ENCODE measurements at places on chromosomes 4 and X.

- DNase-seq = peak; percentile 45
Measured at GRCh38 chrX:65644621-65645289, 22.7 kb upstream of the MSN start.

GRCh38 chr4:2630556-2631273 lies 94.3 kb downstream of the FAM193A start:
- DNase-seq = no peak

- no peak for DNase-seq
Measured at GRCh38 chrX:9204560-9204959, 170.6 kb upstream of the FAM9B start.

DNA sequence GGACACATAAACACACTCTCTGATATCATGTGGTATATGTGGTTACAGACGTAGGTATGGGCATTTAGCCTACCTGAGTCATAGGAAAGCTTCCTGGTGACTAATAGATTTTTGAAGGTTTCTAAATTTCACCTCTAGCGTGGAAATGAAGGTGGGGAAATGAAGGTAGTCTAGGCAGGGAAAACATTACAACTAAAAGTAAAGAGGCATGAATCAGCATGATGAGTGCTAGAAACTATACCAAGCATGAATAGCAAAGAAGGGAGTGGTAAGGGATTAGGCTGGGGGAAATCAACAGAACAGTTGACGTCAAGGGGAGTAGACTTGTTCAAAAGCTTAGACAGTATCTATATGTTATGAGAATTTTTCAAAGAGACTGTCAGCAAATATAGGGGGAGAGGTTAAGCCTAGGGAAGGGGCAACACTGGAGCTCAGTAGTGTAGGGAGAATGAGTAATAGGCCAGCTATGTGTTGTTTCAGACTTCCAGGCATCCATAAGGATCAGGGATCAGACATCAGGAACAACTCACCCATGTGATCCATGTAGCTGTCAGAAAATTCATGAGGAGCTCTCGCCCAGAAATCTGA lies 279.3 kb upstream of the DIPK2B start:
- peak; percentile 52 for DNase-seq

DNA sequence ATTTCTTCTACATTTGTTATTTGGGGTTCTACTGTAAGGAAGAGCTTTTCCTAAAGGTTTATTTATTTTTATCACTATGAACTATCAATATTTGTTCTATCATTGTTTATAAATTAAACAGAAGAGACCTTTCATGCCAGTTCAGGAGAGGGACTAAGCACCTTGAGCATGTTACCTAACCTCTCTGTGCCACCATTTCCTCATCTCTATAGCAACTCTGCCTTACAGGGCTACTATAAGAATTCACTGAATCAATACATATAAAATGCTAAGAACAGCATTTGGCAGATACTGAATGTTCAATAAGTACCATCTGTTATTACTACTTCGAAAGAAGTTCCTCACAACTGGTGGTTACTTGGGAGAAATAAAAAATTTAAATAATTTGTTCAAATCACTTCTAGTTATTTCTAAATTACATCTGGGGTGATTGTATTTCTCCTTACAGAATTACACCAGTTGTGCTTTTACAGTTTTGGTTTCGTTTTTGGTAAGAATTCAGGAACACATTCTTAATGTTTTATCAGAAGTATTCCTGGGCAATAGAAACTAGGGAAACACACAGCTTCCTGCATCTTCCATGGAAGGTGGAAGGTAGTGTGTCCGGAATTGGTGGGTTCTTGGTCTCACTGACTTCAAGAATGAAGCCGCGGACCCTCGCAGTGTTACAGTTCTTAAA lies 32.9 kb downstream of the EREG start:
- no peak for DNase-seq

DNA sequence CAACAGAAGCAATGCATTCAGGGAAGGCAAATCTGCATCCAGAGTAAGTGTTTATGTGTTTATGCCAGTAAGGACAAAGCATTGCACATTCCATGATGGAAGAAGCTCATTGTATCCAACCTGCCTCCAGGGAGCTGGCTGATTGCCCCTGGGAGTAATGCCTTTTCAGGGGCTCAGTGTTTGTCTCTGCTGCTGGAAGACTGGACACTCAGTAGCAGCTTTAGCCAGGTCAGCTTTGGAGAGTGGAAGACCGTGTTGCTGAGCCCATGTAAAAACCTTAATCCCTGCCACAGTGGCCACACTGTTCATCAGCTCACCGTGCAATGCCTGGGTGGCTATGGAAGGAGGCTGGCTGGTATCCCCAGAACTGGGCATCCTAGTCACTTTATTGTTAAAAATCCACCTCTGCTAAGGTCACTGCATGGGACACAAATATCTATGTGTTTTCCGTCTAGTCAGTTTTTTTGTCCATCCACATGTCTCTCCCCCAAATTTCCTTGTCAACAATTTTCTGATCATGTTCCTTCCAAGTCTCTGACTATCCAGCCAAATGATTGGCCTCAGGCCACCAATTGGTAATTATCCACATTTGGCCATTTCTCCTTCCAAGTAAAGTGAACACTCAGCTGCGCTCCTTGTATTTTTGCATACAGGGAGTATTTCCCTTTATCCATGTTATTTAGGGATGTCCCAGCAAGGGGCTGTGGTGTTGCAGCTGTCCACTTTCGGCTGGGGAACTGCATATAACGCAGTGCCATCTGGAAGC lies 2044.5 kb upstream of the AGA start:
- no peak for DNase-seq

DNA sequence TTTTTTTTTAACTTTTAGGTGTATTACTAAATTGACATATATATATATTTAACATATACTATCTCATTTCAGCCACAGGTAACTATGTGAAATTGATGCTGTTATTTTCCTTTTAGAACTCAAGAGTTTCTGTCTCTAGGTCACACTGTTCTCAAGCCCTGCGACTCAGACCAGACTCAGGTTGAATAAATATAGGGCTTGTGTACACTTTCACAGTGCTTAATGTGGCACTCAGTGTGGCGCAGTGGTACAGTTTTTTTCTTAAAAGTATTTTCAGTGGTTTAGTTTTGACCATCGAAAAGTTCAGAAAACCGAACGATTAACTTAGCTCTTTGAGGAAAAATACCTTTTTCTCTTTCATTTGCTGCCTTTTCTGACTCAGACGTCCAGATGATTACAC lies 24.7 kb downstream of the PACRGL start:
- no peak for DNase-seq

GRCh38 chr4:61162116-61162515 lies 38.0 kb upstream of the ADGRL3 start:
- DNase-seq = no peak

DNA sequence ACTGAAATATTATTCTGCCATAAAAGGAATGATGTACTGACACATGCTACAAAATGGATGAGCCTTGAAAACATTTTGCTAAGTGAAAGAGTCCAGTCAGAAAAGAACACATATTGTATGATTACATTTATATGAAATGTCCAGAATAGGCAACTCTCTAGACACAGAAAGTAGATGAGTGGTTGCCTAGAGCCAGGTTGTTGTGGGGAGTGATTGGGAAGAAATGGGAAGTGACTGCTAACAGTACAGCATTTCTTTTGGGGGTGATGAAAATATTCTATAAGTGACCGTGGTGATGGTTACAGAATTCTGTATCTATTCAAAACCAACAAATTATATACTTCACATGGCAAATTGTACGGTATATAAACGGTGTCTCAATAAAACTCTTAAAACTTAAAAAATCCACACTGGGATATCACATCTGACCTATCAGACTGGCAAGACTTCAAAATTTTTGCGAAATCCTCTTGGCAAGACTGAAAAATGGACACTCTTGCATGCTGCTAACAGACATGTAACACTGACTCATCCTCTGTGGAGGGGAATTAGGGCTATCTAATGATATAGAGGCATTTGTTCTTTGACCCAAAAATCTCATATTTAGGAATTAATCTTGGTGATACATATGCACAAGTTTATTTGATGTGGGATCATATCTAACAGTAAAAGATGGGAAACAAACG lies 71.8 kb downstream of the FAM13A start:
- DNase-seq = no peak

- DNase-seq = no peak
Measured at GRCh38 chr4:921830-922331, 10.2 kb downstream of the GAK start.

DNA sequence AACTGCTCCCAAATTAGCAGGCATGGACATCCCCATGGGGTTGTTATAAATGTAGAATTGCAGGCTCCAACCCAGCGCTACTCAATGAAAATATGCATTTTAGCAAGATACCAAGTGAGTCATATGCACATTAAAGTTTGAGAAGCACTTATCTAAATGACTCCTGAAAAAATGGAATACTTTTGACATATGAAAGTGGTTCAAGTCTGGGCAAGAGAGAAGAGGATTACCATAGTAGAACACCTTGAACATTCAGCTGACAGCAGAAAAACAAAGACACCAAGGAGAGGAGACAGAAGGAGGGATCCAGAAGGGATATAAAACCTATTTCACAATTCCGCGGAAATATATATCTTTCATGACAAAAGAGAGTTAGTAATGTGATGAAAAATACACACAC lies 63.2 kb upstream of the CT83 start:
- DNase-seq = no peak

DNA sequence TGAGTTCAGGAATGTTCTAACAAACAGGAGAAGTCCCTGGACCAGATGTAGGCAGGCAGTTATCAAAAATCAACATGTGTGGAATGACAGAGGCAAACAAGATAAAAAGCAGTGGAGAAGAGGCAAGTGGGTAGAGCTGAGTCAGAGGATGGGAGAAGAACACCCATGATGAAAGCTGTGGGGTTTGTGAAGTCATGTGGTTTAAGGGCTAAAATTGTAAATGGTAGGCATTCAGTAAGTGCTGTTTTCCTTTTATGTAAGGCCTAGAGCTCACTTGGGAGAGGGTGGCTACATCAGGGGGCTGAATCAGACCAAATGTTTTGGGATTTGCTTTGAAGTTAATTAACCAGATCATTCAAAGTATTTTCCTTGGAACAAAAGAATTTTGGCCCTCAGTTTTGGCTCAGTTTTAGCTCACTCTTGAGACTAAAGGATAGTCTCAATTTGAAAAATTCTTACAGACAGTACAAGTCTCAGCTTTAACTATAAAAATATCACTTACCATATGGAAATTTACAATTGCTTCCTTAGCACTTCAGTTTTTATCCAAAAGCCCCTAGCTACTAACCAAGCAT lies 114.5 kb upstream of the PCDH7 start:
- no peak for DNase-seq

- no peak for DNase-seq
Measured at GRCh38 chr4:5391492-5391891, 316.9 kb downstream of the EVC2 start.

- DNase-seq = no peak
Measured at GRCh38 chr4:7512946-7513345, 78.2 kb upstream of the PSAPL1 start.

DNA sequence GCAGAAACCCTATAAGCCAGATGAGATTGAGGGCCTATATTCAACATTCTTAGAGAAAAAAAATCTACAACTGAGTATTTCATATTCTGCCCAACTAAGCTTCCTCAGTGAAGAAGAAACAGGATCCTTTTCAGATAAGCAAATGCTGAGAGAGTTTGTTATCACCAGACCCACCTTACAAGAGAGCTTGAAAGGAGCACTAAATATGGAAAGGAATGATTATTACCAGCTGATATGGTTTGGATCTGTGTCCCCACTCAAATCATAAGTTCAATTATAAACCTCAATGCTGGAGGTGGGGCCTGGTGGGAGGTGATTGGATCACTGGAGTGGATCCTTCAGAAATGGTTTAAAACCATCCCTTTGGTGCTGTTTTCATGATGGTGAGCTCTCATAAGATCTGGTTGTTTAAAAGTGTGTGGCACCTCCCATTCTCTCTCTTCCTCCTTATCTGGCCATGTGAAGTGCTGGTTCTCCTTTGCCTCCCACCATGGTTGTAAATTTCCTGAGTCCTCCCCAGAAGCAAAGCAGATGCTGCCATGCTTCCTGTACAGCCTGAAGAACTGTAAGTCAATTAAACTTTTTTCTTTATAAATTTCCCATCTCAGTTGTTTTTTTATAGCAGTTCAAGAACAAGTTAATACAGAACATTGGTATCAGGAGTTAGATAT lies 144.2 kb downstream of the MSN start:
- no peak for DNase-seq

DNA sequence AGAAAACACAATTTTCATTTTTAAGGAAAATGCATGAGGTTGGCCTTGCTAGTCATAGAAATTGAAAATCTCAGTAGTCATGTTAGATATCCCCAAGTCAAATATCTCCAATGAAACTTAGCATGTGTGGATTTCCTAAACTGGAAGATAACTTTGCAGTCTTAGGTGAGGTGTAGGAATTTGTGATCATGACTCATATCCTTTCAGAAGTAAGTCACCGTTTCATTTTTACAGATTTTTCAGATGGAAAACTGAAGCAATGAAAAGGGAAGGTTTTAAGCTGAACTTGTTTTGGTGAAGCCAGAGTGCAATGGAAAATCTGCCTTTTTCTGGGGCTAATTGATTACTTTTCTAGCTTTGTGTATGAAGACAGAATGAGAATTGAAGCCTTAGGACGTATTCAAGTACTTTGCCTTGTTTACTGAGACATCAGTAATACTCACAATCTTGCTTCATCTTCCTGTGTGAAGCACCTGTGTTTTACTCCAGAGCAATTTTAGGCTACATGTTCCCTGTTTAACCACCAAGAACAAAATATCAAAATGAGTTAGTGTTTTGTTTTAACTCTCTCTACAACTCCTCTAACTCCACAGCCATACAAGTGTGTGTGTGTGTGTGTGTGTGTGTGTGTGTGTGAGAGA lies 1662.8 kb upstream of the ADGRL3 start:
- no peak for DNase-seq

- DNase-seq = no peak
Measured at GRCh38 chr4:87068583-87069021, 133.8 kb downstream of the AFF1 start.

GRCh38 chrX:25012793-25013631 lies 2.8 kb downstream of the ARX start:
- no peak for DNase-seq

- no peak for DNase-seq
Measured at GRCh38 chr4:15659768-15660570, 4.8 kb upstream of the FBXL5 start.

DNA sequence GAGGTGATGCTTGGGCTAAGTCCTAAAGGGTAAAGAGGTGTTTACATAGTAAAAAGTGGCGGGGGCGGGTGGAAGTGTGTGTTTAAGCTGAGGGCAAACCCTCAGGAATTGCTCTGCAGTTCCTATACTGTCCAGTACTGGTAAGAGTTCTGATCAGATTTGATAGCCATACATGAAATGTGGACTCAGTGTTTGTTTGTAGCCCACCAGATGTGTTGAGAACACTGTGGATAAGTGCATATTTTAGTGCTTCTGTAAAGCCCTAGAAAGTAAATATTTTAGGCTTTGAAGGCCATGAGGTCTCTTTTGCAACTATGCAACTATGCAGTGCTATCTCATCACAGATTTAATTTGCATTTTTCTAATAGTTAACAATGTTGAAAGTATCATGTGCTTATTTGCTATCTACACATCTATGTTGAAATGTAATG lies 80.7 kb upstream of the EOLA2 start:
- DNase-seq = no peak

DNA sequence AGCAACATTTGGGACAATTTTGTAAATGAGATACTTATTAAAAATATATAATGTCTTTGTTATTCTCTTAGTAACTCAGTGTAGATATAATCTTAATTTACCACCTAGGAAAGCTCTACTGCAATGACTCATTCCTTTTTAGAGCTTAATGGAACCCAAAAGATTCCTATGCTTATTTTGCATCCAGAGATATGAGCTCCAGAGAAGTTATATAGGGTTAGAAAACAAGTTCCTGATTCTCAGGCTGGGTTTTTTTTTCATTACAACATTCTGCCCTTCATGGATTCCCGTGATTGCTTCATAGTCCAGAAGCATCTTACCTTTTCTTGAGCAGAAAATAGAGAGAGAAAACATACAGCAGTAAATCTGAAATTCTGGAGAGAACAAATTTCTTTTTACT lies 57.9 kb upstream of the CXCL8 start:
- no peak for DNase-seq

Data from amniotic stem cell (primary cell).